Activated CD4-positive, alpha-beta T cell treated with anti-CD3 and anti-CD28 coated beads, Interleukin-2, amount 10 ng/mL, durations not matched to agents 7 days and 5 days (primary cell): ENCODE measurements at places on chromosomes 4 and X. TPM values are rescaled to one million over a fixed set of nuclear protein-coding genes. Genes with fewer than 3 reads are reported as not detected.

The FGF2 gene
- not detected for total RNA-seq

- H3K27me3 ChIP-seq, result no peaks in the 10 kb centered on the region
- H3K36me3 ChIP-seq, result no peaks in the 10 kb centered on the region
- DNase-seq, result no peak
- H3K4me1 ChIP-seq, result no peaks in the 10 kb centered on the region
- no peak overlapping the region for H3K27ac ChIP-seq
- H3K4me3 ChIP-seq, result no peak overlapping the region
These were observed 2002.5 kb upstream of the TENM3 start for GRCh38 chr4:180240670-180241069.

GRCh38 chr4:175385797-175386196, 426.3 kb downstream of the GPM6A start:
- H3K4me3 ChIP-seq, result no peak overlapping the region
- H3K36me3 ChIP-seq, result no peaks in the 10 kb centered on the region
- no peak for DNase-seq
- no peaks in the 10 kb centered on the region for H3K4me1 ChIP-seq
- H3K27ac ChIP-seq, result no peak overlapping the region

- H3K27ac ChIP-seq, result no peak overlapping the region
- DNase-seq, result no peak
- no peak overlapping the region for H3K4me3 ChIP-seq
These were observed 257.0 kb upstream of the AGTR2 start for GRCh38 chrX:115913575-115913974.

The ANKRD50 gene
- total RNA-seq, result 0.40 TPM

- H3K36me3 ChIP-seq, result no peaks in the 10 kb centered on the region
- no peak overlapping the region for H3K4me3 ChIP-seq
- no peak overlapping the region for H3K27ac ChIP-seq
These were observed 147.1 kb downstream of the ADAM29 start for GRCh38 chr4:175065228-175065627.

GRCh38 chrX:70455366-70456202, 10.9 kb downstream of the DLG3 start:
- peak overlapping the region; percentile 93 for H3K27ac ChIP-seq
- no peaks in the 10 kb centered on the region for H3K27me3 ChIP-seq
- H3K36me3 ChIP-seq, result peaks cover 9% of the 10 kb centered on the region

GRCh38 chrX:5549512-5549911, 679.2 kb downstream of the NLGN4X start:
- H3K27me3 ChIP-seq, result no peaks in the 10 kb centered on the region
- no peak overlapping the region for H3K27ac ChIP-seq
- DNase-seq, result no peak

DNA sequence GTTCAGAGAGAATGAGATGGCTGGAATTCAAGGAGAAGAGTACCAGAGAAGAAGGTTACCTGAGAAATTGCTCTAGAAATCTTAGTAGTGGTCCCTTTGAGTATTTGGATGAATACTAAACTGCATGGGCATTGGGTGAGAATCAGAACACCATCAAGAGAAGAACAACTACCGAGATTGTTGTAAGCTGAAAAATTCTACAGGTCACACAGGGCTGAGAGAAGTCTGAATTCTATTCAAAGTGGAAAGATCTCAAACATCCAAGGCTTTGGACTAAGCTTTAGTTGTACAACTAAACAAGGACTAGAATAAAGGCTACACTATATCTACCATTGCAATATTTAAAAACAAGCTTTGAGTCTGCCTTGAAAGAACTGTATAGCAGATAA, 40.8 kb downstream of the LRBA start:
- H3K27me3 ChIP-seq, result no peaks in the 10 kb centered on the region
- DNase-seq, result no peak
- H3K27ac ChIP-seq, result no peak overlapping the region
- peaks cover 8% of the 10 kb centered on the region for H3K36me3 ChIP-seq
- no peak overlapping the region for H3K4me3 ChIP-seq

- H3K4me3 ChIP-seq, result no peak overlapping the region
- H3K27me3 ChIP-seq, result peaks cover 20% of the 10 kb centered on the region
- no peak overlapping the region for H3K27ac ChIP-seq
- peaks cover 2% of the 10 kb centered on the region for H3K4me1 ChIP-seq
- H3K36me3 ChIP-seq, result no peaks in the 10 kb centered on the region
These were observed 96.3 kb downstream of the GEMIN8 start for GRCh38 chrX:13933352-13933751.

The ARHGEF38 gene
- not detected for total RNA-seq

GRCh38 chrX:12901486-12901885, 4.9 kb upstream of the TLR8 start:
- no peaks in the 10 kb centered on the region for H3K36me3 ChIP-seq
- H3K27me3 ChIP-seq, result peaks cover 7% of the 10 kb centered on the region
- H3K27ac ChIP-seq, result no peak overlapping the region
- peaks cover 7% of the 10 kb centered on the region for H3K4me1 ChIP-seq
